CD4-positive, alpha-beta T cell treated with Interleukin-10 for 1 hour (primary cell): ENCODE measurements at places on chromosomes 1 and 21.

GRCh38 chr1:74579425-74579824, 67.0 kb upstream of the LRRC53 start:
- peak; percentile 2 for DNase-seq

DNA sequence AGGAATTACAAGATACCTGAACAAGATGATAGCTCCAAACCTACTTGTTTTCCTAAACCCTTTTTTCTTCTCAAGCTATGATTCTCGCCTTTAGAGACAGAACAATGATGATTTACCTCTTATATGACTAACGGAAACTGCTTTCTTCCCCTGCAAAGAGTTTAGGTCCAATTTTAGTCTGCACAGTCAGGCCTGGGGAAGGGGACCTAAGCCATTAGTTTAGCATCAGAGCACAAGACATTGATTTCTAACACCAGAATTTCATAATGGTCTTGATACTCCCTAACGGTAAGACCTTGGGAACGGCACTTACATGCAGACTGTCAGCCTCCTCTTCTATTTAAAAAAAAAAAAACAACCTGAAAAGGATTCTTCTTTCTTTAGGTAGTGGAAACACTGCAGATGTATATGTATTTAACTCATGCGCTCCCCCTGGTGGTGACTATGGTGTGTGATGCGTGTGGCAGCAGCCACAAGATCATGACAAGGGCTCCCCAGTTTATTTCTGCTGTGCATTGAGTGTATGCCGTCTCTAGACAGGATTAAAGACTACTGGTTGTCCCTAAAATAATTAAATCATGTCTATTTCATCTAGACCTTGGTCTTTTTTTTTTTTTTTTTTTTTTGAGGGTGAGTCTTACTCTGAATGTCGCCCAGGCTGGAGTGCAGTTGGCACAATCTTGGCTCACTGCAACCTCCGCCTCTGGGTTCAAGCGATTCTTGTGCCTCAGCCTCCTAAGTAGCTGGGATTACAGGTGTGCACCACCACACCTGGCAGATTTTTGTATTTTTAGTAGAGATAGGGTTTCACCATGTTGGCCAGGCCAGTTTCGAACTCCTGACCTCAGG, 37.3 kb upstream of the TMEM222 start:
- DNase-seq: peak; percentile 87

DNA sequence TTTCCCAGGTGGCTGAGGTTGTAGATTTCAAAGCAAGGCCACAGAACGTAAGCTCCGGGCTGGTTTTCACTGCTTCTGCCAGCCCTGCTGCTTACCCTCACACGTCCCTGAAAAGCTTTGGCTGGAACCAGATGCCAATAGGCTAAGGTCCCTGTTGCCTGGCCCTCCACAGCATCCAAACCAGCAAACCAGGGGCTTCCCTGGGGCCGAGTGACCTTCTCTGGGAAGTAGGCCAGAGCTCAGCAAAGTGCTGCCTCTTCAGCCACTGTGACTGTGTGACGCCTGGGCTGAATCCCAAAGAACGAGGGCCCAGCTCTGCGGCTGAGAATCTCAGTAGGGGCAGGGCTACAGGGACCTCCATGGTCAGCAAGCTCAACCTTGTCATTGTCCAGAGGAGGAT, 28.9 kb upstream of the RBM15 start:
- DNase-seq: no peak

- DNase-seq: no peak
Measured at GRCh38 chr1:1285102-1285571, 4.9 kb downstream of the SCNN1D start.

GRCh38 chr1:33348676-33349080, 27.8 kb upstream of the A3GALT2 start:
- DNase-seq: peak; percentile 13

DNA sequence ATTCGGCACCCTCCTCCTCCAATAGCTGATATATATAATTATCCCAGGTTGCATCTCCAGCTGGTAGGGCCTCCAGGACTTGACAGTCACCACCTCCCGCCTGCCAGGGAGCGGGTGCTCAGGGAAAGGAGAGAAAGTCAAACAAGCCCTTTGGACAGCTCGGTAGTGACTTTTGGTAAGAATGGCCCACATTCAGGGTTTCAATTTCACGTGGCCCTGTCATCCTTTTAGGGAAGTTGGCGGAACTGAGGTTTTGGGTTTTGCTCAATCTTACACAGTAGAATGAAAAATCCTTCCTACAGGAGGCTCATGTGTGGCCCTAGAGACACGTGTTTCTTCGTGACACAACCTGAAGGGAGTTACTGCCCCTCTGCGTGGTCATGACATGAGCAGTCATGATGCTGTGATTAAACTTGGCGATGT, 44.2 kb downstream of the CAPN8 start:
- DNase-seq: no peak

GRCh38 chr1:94022471-94023189, 98.3 kb downstream of the ABCA4 start:
- DNase-seq: no peak

DNA sequence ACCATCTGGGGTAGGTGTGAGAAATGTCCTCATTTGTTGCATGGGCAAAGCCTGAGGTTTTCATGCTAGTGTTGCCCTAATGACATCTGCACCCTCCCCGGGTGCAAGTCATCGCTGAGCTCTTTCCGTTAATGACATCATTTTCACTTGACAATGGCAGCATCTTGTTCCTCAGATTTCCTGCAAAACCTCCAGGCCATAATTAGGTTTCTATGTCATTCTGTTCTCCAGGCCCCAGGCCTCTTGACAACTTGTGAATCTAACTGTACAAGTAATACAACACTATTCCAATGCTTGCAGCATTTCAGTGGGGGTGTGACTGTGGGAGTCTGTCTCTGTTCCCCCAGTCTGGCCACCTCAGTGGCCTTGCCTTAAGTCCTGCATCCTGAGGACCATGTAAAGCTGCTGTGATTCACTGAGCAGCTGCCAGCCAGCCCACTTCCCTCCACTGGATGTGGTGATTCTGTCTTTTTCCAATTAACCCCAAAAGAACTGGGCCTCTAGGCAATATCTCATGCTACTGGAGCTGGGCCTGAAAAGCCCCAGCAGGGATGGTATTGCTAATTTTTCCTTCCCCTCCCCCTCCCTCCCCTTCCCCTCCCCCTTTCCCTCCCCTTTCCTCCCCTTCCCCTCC, 22.8 kb downstream of the RAB7B start:
- DNase-seq: no peak

DNA sequence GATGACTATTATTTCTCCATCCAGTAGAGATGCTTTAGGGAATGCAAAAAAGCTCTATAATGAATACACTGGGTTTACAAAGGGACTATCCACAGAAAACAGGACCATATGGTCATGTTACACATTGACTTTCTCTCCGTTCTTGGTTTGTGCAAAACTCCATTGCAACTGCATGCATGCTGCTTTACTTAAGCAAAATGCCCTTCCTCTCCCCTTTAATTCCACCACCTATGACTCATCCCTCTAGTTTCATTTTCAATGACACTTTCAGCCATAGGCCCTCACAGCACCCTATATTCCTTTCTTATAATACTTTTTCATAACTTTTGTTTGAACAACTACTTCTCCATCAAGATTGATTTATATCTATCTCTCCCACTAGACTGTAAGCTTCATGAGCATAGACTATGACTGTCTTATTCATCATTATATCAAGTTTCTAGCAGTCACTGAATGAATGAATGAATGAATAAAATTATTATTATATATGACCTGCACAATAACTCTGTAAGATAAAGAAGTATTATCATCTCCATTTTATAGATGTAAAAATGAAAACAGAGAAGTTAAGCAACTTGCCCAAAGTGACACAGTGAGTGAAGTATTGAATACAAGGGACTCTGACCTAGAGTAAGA, 248.9 kb downstream of the PLPP3 start:
- DNase-seq: no peak

DNA sequence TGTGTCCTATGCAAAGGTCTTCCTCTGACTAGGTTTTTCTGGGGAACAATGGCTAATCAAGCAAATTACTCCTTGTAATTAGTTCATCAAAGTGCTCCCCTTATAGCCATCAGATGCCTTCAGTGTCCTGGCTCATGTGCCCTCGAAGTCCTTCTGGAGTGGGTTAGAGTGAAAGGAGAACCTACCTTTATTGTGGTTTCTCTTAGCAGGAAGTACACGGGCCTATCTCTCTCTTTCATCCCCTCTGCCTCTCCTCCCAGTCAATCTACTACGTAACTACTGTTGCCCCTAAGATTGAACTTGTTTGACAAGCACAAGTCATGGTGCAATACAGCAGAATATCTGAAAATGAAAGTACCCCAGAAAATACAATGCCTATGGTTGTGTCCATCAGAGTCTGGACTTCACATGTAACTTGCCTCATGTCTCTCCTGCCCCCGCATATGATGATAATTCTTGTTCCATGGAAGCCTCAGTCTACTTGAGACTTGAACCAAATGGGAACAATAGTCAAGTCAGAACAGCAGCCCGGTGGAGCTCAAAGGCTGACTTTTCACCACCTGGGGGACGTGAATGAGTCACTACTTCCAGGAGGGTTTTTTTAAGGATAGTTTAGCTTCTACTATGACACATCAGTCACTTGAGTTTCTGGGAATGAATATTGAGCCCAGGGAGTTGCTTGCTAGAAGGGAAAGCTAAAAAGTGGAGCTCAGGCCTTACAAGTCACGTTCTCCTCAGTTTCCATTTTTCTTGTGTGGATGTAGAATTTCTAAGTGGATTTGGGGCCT, 243.6 kb downstream of the TNR start:
- DNase-seq: no peak

GRCh38 chr1:51600529-51600928, 16.4 kb upstream of the OSBPL9 start:
- no peak for DNase-seq

- DNase-seq: no peak
Measured at GRCh38 chr1:66925558-66925910, 744 bp downstream of the MIER1 start.

DNA sequence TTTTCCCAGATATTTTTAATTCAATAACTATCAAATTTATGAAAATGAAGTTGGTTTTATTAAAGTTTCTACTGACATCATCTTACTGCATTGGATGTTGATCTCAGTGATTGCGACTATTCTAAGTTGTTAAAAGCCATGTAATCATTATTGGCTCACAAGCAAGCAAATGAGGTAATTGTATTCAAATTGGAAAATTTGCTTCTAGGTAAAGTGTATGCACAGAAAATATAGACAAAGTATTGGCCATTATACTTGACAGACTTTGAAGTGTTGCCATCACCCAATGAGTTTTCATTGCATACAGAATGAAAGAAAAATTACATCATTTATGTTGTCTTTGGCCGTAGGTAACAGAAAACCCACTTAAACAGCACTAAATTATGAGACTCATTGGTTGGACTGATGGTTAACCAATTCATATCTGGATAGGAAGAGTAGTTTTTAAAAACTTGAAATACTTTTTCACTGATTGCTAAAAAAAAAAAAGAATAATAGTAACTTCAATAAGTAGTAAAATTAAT, 299.2 kb downstream of the USP25 start:
- no peak for DNase-seq

DNA sequence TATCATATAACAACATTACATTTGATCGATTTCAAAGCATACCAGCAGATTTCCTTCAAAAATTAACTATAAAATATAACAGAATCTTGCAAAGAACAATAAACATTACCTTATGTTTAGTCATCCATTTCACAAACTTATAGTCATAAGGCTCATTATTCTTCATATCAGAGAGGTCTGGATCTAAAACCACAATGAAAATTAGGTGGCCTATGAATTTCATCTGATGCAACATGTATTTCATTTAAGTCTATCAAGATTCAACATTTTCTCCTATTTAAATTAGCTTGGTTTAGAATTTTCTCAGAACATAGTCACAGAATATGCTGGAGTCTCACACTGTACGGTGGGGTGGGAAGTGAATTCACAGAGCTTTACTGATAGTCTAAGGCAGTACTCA, 49.2 kb downstream of the KYAT3 start:
- no peak for DNase-seq

- no peak for DNase-seq
Measured at GRCh38 chr1:202733251-202733650, 23.0 kb upstream of the SYT2 start.

- no peak for DNase-seq
Measured at GRCh38 chr1:110876748-110877341, 3.9 kb downstream of the CD53 start.

- DNase-seq: peak; percentile 53
Measured at GRCh38 chr1:174114788-174115448, 44.4 kb upstream of the RABGAP1L start.

- DNase-seq: no peak
Measured at GRCh38 chr21:36247316-36248010, 72.5 kb upstream of the MORC3 start.

GRCh38 chr21:39670701-39671100, 58.0 kb downstream of the B3GALT5 start:
- DNase-seq: no peak

GRCh38 chr1:153534925-153535241, 908 bp downstream of the S100A6 start:
- no peak for DNase-seq

DNA sequence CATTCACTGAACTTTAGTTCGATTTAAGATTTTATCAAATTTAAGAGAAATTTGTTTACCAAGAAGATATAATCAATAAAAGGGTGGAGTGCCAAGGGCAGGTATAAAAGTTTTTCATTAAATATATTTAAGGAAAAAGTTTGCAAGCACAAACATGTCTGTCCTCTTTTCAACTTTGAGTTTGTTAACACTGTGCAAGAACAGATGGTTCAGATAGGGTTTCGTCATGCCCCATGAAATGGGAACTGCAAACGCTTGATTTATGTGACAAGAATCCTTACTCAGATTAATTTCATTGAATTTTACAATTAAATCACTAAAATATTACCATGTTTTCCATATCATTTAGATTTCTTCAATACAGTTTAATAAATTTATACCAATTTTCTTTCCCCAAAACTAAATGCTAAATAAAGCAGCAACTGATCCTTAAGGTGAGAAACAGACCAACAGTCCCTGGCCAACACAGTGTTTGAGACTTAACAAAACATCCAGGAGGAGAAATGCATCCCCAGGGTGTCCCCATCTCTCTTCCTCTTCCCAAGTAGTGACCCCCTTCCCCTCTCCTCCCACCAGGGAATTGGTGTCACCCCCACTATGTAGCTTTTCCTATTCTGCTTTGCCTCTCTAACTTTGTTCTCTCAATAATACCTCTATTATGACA, 292.9 kb downstream of the LTN1 start:
- no peak for DNase-seq
